Activated naive CD4-positive, alpha-beta T cell treated with anti-CD3 and anti-CD28 coated beads for 36 hours (primary cell): ENCODE measurements at places on chromosomes 5 and 9. TPM values are rescaled to one million over a fixed set of nuclear protein-coding genes. Genes with fewer than 3 reads are reported as not detected.

DNA sequence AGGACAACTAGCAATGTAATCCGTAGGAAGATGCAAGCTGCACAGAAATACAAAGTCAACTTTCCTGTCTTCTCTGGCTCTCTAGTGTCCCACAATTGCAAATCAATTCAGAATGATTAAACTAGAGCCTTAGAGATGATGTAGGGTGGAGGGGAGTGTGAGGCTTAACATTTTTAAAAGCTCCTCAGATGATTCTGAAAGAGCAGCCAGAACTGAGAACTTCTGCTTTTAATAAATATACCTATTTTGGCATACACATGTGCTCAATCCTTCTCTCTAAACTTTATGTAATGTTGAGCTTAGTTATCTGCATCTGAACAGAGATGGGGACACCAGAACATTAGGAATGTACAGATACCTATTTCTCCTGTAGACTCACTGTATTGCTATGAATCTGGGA is 139.9 kb upstream of the APC start:
- no peaks in the 10 kb centered on the region for H3K27me3 ChIP-seq
- H3K36me3 ChIP-seq = no peaks in the 10 kb centered on the region
- H3K4me3 ChIP-seq = no peak overlapping the region
- no peaks in the 10 kb centered on the region for H3K4me1 ChIP-seq
- no peak for DNase-seq
- H3K27ac ChIP-seq = no peak overlapping the region

DNA sequence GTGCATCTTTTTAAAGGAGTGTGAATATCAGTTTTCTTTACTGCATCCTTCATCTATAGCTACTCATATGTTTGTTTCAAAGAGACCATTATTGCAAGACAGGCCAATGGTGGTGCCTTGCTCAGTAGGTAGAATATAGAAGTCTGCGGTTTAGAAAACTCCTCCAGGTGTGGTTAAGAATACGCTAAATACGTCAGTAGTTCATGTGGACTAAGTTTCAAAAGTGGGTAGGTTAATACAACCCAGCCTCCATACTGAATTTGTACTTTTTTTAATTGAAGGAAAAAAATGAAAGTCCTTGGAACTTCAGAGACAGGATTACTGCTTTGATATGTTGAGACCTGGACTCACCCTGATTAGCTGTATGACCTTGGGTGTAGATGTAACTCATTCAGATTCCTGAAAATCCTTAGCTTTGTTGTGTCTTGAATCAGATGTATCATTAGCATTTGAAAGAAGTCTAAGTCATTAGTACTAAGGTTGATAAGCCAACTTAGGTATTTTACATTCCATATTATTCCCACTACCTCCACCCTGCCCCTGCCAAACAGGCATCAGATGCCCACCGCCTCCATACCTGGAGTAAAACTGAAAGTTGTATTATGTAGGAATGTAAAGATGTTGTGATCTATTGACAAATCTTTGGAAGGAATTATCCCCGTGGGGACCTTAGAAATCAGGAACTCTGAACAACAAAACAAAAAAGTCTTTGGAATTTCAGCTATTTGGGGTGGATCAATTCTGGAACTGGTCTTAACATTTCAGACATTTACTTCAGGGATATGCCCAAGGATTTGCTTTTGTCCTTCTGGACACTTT is 6.1 kb downstream of the BASP1 start:
- peaks cover 40% of the 10 kb centered on the region for H3K27me3 ChIP-seq
- H3K4me3 ChIP-seq = no peak overlapping the region
- no peak for DNase-seq
- no peak overlapping the region for H3K27ac ChIP-seq

DNA sequence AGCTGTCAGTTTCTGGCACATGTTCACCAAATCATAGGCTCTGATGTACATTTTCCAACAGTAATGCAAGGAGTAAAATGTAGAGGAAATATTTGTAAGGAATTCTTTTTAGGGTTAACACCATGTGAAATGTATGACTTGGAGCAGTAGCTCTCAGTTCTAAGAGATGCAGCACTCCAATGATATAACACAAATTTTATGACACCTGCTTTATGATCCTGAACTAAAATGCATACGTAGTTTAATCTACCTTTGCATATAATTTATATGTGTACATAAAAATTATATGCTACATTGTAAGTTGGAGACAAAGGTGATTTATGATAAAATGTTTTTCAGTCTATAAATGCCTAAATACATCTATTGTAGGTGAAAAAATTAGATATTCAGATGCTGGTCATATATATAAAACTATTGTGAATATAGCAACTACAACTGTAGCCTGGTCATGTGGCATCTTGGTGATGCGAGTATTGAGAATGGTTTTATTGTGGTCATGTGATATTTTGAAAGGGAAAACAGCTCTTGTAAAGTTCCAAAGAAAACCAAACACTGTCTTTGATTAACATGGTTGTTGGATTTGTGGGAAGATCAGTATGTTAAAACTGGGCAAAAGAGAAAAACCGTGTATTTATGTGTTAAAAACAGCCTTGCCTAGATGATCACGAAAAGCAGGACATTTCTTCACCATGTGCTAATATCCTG is 171.0 kb downstream of the TRIO start:
- H3K36me3 ChIP-seq = no peaks in the 10 kb centered on the region
- no peak overlapping the region for H3K27ac ChIP-seq
- H3K4me3 ChIP-seq = no peak overlapping the region
- H3K27me3 ChIP-seq = peaks cover 3% of the 10 kb centered on the region
- DNase-seq = no peak

- H3K27ac ChIP-seq = no peak overlapping the region
- DNase-seq = no peak
Observed at GRCh38 chr9:127392166-127392565, 4.8 kb upstream of the SLC2A8 start.

GRCh38 chr5:43564289-43564850 is 7.5 kb upstream of the PAIP1 start:
- no peak overlapping the region for H3K27ac ChIP-seq
- no peak for DNase-seq
- H3K4me1 ChIP-seq = no peaks in the 10 kb centered on the region
- peaks cover 6% of the 10 kb centered on the region for H3K27me3 ChIP-seq
- H3K36me3 ChIP-seq = no peaks in the 10 kb centered on the region

DNA sequence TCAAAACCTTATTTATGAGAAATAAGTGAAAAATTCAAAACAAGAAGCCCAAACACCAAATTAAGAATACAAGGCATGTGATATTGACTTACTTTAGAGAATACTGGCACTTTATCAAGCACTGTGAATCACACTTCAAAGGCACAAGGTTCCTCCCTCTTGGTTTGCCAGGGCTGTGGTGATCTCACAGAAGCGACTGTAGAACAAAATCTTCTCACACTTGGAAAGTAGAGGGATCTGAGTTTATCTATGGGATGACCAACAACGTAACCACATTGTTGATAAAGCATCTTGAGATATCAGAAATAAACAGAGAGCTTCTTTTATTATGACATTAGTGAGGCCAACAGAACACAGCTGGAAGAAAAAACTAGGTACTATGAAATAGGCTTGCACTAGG is 295.9 kb downstream of the NFIB start:
- DNase-seq = no peak
- H3K27ac ChIP-seq = no peak overlapping the region
- no peak overlapping the region for H3K4me3 ChIP-seq
- H3K4me1 ChIP-seq = no peaks in the 10 kb centered on the region
- H3K27me3 ChIP-seq = no peaks in the 10 kb centered on the region

Gene PPP3R2
- not detected for total RNA-seq

Gene NEUROG1
- not detected for total RNA-seq

Gene SLC6A18
- not detected for total RNA-seq

Gene FOXD1
- total RNA-seq = 0.12 TPM

Gene UAP1L1
- 2.6 TPM for total RNA-seq

Gene ECSCR
- total RNA-seq = 0.81 TPM
